Activated gamma-delta T cell treated with Interleukin-2 at 50 U/mL for 16 hours (primary cell): ENCODE measurements at places on chromosomes 1 and 21.

DNA sequence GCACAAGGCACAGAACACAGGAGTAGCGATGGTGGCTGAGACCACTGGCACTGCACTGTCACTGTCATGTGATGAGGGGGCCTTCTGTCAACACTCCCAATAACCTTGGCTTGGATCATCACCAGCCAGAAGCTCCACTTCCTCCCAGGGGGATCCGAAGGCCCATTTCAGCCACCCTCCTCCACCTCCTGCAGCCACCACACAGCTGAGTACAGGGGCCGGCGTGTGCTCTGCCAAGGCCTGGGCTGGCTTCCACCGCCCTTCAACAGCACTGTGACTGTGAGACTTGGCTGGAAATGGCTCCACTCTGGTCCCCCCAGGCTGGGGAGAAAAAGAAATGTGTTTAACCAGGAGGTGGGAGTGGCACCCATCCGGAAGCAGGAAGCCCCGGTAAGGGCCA, 9.9 kb upstream of the NADK start:
- DNase-seq: no peak

GRCh38 chr1:228348708-228349467, 57.7 kb downstream of the TRIM11 start:
- no peak for DNase-seq

DNA sequence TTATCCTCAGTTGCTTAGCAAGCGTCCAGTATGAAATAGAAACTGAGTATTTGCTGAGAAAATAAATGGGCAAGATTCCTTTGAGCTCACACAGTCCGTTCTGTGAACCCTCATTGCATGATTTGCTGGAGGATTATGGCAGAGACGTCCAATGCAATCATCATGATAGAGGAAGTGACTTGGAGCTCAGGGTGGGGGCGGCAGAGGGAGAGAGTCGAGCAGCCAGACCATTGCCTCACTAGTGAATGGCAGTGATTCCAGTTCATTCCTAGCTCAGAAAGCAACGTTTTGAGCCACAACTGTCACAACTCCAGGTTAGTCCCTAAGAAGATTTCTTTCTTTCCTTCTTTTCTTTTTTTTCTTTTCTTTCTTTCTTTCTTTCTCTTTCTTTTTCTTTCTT, 27.5 kb upstream of the COL9A2 start:
- DNase-seq: no peak

- DNase-seq: no peak
These were observed 15.4 kb downstream of the DYNLT5 start for GRCh38 chr1:66767626-66768025.

- no peak for DNase-seq
These were observed 102.3 kb downstream of the TNFSF18 start for GRCh38 chr1:172948457-172948856.

DNA sequence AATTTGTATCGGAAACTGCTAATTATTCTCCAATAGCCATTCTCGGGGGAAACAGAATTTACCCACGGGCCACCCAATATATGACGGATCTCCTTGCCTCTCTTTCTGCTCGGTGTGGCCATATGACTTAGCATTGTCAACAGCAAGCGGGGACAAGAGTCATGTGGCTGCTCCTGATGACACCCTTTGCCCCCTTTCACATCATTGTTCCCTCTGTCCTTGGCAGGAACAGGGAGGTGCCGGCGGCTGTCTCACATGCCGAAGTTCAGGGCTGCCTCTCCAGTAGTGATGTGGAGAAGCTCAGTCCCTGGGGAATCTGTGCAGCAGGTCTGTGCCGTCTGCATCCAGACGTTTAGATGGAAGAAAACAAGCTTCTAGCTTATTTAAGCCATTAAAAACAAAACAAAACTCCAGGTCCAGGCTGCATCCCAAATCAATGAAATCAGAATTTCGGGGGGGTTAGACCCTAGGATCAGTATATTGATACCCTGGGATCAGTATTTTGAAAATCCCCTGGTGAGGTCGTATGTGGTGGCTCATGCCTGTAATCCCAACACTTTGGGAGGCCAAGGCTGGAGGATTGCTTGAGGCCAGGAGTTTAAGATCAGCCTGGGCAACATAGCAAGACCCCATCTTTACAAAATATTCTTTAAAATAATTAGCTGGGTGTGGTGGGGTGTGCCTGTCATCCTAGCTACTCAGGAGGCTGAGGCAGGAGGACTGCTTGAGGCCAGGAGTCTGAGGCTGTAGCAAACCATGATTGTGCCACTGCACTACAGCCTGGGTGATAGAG, 10.8 kb downstream of the MYOM3 start:
- DNase-seq: no peak

DNA sequence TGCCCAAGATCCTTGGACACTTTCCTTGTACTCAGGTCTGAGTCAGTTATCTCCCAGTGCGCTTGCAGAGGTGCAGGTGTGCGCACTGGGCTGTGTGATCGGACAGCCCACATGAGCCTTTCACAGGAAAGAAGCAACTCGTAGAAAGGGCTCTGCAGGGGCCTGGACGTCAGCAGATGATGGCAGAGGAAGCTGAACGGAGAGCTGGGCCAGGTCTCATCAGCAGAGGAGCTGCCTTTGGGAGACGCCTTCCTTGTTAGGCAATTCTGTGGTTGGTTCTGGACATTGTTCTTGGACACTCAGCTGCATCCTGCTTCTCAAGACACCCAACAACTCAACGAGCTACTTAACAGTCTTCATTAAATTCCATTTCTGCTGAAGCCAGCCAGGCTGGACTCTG, 7.5 kb upstream of the PROK1 start:
- DNase-seq: no peak
